ENCODE measurements at places on chromosomes 6 and 20.

DNA sequence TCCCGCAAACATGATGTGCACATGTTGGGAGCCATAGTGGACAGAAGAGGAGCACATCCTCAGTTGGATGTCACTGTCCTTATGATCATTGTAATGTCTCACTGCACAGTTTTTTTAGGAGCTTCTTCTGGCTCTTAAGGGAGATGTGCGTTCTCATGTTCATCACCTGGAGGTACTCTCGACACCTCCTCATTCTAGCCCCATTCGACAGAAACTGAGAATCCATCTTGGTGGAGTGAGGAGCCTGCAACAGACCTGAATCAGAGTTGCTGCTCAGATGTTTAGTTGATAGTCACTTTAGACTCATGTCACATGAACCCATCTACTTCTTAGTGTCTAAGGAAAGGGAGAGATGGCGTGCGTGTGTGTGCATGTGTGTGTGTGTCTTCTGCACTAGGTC, 2.3 kb upstream of the BMP6 start:
- DNase-seq = no peak

DNA sequence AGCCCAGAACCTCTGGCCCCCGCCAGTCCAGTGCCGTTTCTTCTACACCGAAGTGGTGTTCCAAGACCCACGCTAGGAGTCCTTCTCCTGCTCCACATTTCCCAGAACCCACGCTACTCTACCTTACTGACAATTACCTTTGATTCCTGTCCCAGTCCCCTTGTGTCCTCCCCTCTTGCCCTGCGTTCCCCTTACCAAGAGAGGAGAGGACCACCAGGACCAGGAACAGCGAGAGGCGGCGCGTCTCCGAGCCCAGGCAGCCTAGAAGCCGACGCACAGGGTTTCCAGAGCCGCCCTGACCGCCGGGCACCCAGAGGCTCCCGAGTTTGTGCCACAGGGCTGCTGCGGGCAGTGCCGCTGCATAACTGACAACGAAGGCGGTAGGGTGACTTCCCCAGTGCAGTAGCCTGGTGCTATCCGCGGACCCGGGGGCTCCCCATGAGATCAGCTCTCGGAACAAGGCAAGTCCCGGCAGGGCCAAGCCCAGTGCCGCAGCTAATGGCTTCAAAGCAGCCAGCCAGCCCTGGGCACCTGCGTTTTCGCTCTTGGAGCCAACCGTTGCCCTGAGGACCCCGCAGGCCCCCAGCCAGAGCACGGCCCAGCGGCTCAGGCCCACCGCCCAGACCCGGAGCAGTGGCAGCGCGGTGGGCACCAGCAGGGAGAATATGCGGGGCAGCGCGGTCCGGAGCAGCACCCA, 512 bp downstream of the TAP1 start:
- no peak for DNase-seq

- no peak for DNase-seq
Observed at GRCh38 chr6:37838219-37838921, 18.8 kb downstream of the ZFAND3 start.

DNA sequence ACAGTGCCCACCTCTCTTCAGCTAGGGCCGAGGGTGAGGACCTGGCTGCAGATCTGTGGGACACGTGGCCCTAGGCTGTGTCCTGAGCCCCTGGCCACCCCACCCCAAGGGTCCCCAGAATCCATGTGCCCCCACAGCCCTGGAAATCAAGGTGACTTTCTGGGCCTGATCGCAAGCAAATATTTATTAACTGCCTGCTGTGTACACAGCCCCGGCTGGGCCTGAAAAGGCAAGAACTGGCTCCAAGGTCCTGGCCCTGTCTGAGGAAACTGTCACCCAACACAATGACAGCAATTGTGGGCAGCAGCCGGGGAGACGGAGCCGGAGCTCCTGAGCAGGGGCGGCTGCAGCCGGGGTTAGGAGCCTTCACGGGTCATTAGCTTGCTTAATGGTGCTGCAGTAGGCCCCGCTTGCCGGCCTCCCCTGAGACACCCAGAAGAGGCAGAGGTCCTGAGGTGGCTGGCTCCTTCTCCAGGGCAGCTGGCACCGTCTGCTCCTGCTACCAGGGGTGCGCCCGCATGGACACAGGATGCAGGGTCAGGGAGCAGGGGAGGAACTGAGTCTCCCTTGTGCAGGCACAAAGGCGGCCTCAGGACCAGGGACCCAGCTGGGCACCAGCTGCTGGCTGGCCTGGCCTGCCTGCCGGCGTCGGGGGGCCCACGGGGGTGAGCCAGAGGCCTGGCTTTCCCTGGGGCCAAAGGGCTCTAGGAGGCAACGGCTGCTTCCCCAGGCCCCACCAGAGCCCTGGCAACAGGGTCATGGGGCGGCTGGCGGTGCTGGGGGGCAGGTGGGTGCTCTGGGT, 24.1 kb downstream of the NPEPL1 start:
- DNase-seq = no peak

DNA sequence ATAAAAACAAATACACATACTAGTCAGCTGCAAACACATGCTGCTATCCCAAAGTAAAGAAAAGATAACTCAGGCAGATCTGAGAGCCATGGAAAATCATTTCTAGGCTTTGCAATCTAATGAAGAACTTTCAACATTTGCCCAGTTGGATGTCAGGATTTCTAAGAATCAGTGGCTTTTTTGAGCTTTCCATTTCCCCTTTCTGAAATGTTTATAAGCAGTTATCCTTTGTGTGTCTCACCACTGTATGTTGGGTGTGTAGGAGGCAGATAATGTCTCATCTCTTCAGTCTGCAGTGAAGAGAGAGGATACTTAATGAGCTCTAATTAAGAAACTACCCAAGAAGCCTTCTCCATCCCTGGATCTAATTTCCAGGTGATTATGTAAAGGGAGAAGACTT, 43.6 kb downstream of the RGS17 start:
- DNase-seq = no peak

DNA sequence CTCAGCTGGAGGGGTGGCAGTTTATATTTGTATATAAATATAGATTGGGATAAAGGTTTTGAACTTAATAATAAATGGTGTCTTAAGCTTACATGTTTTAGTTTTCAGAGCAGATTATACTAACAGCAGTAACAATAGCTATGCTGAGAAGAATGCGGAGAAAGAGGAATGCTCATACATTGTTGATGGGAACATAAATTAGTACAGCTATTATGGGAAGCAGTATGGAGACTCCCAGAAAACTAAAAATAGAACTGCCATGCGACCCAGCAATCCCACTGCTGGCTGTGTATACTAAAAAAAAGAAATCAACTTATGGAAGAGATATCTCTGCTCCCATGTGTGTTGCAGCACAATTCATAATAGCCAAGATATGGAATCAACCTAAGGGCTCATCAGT, 127.9 kb downstream of the BCKDHB start:
- no peak for DNase-seq

DNA sequence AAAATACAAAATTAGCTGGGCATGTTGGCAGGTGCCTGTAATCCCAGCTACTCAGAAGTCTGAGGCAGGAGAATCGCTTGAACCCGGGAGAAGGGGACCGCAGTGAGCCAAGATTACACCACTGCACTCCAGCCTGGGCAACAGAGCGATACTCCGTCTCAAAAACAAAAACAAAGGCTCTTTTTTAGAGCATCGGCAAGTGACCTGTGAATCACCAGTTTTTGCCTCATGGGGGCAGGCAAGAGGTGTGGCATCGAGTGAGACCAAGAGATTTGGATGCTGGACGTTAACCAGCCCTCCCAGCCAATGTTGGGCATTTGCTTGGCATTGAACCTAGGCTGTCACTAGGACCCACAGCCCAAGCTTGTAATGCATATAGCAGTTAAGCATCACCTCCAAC, 14.6 kb upstream of the CDK5RAP1 start:
- no peak for DNase-seq

DNA sequence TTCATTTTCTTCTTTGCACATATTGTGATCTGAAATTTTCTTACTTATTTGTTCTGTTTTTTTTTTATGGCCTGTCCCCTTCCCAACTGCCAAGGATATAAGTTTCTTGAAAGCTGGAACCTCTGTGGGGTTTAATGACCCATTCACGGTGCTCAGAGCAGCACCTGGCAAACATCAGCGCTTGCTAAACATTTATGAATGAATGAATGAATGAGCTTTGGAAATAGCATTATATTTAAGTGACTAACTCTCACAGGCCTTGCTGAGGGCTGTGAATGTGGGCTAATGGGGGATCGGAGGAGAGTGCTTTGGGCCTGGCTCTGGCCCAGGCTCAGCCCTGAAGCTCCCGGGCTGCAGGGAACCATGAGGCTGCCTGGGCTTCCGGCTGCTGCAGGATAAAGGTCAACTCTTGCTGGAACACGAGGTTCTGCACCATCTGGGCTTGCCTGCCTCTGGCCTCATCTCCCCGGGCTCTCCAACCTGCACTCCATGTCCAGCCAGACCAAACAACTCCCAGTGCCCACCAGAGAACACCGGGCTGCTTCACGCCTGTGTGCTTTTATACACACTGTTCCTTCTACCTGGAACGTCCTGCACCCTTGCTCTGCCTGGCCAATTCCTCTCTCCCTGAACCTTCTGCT, 14.6 kb upstream of the ARMC12 start:
- no peak for DNase-seq

DNA sequence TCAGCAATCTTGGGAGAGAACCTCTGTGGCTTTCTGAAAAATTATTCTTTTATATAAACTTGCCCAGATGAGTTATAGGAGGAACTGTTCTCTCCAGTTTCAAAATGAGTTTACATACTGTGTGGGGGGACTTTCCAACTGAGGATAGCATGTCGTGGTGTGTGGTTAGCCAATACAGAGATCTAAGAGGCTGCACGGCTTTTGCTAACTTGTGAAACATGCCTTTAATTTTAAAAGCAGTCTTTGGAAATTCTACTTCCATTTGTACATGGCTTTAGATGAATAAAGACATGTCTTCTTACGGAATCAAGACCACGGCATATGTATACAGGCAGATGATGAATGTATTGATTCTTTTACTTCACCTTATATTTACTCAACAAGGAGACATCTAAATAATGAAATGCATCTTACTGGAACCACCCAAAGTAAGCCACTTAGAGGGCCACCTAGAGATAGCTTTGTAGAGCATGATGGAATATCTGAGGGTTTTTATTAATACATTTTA, 39.8 kb downstream of the HIVEP1 start:
- DNase-seq = peak; percentile 82

DNA sequence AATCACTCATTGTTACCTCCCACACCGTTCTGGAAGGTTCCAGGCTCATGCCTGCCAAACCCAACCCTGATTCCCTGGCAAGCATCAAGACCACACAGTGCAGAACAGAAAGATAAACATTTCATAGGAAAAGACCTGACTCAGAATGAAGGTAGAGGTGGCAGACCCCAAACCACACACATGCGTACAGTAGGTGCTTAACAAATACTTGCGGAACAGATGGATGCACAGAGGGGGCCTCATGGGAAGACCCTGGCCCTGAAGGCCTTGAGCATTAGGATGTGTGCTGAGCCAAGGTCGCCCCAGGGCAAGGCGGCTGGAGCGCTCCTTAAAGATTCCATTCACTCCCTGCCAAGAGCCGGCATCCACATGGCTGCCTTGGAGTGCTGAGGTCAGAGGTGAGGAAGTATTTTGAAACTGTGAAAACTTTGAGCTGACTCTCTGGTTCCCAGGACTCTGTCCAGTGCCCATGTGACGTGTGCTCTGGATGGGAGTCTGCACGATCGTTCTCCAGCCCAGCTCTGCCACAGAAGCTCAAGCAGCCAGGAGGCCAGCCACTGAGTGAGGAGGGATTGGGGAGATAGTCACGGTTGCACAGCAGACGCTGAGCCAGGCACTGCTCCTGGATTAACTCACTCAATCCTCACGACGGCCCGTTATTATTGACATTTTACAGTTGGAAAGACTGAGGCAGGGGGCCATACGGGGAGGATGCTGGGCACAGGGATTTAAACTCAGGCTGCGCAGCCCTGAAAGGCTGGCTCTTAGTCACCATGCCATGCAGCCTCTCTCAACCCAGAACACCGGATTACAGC, 65.5 kb upstream of the AFDN start:
- DNase-seq = no peak

GRCh38 chr6:154931711-154932424, 63.2 kb upstream of the TIAM2 start:
- no peak for DNase-seq

DNA sequence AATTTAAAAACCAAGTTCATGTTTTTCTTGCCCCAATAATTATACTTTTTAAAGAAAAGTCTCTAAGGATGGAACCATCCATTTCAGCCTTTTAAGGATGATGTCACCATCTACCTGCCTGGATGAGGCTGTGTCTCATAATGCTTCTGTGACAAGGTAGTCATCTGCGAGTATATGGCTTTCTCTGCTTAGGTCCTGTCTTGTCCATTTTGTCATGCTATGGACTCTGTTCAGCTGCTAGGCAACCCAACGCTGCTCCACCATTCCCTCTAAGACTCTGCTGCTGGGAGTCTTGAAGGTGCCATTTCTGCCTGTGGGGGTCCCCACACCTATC, 459.8 kb upstream of the RUNX2 start:
- no peak for DNase-seq

- no peak for DNase-seq
Observed at GRCh38 chr20:5626603-5627002, 123.6 kb upstream of the SHLD1 start.

DNA sequence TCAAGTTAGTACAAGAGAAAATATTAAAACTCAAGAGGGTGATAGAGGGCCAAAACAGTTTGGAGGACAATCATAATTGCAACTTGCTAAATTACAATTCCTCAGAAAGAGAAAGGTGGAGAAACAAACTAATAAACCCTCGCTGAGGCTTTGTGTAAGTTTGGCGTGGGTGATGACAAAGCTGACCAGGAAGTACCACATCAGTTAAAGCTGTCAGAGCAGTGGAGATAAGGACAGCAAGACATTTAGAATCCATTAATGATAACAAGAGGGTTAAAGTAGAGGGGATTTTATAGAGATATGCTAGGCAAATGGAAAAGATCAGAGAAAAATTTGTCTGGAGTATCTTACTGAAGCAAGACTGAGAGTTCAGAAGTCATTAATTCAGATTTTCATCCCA, 334.4 kb downstream of the TFAP2B start:
- no peak for DNase-seq
